ENCODE measurements at places on chromosomes 11 and 22.

- no peak for DNase-seq
Measured at GRCh38 chr22:39148727-39149535, 3.5 kb downstream of the CBX7 start.

DNA sequence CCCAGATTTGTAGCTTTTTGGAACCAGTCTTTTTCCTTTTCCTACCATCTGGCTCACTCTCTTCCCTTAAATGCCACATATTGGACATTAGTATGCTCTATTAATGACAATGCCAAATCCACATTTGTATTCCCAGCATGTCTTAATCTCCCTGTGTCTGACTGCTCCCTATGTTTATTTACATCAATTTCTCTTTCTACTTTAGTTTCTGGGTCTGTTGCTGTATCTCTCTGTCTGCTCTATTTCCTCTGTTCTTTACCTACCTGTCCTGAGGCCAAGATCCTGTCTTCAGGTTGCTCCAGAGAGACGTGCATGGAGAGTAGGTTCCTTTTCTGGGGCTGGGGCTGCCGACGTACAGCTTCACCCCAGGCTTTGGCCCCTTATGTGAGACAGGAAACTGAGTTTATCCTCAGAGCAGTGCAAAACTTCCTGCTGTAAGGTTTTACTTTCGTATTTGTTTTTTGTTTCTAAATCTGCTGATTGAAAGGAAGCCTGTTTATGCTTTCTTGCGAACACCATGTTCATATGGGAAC is 25.6 kb downstream of the OR2AG2 start:
- DNase-seq: no peak

DNA sequence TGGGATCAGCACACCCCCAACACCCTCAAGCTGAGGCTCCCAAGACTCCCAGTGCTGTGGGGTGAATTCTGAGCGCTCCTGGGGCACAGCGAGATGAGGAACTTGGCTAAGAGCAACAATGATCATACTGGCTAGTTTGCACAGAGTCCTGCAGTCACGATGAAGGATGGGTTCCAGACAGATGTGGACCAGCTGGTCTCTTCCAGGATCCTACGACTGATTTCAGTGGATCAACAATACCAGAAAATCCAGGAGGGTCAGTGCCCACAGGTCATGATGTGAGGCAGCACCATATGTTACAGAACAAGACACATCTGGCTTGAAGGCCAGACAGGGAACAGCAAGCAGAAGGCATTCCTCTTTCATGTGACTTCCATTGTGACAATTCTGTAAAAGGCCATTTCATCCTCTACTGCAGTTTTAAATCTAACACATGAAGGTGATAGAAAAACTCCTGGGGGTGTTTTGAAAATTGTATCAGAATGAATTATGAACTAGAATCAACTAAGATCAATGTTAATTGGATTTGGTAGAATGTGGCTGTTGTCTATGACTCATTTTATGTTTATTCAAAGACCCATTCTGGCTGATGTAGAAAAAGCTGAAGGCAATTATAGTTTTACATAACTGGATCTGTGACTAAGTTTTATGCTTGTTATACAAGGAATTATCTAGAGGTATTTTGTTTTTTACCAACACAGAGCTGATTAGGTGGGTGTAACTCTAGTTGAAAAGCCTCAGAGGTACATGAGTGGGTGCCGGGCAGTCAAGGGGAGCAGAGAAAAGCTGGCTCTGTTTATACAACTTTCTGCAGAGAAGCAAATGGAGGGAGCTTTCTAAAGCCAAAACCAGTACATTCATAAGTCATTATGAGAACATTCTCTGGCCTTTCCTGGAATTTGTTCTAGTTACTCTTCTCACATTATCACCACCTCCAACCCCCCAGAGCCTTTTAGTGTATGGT is 29.1 kb downstream of the OR52K1 start:
- no peak for DNase-seq

DNA sequence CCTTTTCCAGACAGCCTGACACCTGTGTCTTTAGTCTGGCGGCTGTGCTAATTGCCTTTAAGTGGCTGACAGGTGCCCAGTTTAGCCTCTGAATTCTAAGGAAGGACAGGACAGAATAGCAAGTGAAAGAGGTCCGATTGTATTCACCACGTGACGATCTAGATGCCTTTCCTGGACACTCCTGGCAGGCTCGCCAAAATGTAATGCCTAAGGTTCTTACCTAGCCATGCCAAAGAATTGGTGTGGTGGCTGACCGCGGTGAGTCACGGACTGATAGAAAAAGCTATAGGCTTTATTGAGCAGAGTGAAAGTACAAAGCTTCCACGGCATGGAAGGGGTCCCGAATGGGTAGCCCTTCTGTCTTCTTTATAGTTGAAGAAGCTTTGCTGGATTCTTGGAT is 26.7 kb downstream of the ANKRD42 start:
- no peak for DNase-seq

DNA sequence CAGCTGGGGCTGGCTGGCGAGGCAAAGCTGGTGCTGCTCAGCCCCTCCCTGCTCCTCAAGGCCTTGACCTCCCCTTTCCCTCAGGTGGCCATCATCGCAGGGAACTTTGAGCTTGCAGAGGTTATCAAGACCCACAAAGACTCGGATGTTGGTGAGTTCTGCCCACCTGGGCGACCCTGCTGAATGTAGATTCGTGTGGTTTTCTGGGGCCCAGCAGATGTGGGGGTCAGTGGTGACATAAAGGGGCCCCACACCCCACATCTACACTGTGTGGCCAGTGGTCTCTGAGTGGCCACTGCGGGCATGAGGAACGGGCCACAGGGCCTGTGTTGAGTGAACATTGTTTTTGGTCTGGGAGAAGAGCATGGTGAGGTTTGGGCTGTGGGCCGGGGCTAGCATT is 11.9 kb downstream of the SHANK3 start:
- no peak for DNase-seq

DNA sequence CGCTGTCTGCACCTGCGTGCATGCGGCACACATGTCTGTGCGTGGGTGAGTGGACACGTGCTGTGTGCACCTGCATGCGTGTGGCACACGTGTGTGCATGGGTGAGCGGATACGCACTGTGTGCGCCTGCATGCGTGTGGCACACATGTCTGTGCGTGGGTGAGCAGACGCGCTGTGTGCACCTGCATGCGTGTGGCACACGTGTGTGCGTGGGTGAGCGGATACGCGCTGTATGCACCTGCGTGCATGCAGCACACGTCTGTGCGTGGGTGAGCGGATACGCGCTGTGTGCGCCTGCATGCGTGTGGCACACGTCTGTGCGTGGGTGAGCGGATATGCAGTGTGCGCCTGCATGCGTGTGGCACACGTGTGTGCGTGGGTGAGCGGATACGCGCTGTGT is 27.1 kb upstream of the ACR start:
- no peak for DNase-seq

DNA sequence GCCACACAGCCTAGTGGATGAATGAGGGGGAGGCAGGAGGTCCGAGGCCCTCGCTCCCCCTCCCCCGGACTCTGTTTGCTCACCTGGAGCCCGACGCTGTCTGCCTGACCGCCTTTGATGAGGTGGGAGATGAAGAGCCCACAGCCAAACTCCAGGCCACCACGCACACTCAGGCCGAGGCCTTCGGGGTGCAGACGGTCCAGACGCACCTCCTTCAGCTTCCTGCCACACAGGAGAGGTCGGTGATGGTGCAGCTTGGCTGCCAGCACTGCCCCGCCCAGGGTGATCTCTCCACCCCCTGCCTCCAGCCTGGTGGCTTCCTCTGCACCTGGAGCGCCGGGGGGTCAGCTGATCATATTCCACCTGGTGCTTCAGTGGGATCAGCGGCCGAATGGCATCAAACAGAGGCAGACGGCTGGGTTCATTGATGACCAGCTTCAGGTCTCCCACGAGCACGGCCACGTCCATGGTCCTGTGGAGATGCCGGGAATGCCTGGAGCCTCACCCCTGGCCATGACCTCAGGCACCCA is 13.1 kb downstream of the USH1C start:
- no peak for DNase-seq

DNA sequence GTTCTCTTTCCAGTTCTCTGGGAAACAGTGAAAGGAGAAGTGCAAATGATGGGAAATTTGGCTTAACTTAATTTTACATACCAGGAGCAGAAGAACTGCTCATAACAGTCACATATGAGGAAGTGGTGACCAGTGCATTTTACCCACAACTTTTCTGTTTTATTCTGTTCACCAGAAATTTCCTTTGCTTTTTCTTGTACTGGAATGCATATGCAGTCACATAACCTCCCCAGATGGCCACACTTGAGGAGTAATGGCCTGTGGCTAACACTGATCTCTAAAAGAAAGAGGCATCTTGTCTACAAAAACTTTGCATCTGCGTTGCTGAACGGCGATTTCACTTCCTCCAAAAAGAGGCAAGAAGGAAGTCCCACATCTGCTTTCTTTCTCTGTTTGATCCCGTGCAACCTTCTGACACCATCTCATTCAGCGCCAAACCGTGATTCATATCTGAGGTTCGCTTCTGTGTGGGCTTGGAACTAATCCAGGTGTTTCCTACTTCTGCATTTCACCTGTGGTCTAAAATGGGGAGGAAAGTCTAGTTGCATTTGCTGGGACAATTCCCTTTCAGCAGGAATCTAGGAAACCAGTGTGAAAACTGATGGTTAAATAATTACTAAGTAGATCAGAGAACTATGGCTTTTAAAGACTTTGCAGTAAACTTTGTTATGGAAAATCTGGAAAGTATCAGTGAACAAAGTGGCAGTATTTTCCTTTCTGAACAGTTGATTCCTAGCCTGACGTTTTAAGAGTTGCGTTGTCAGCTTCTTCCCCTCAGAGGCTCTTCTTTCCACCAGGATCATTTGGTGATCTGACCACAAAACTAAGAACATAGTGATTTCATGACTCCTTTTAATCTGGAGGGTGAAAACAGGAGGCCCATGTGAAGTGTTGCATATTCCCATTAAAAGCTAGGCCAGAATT is 4.2 kb upstream of the MPEG1 start:
- DNase-seq: no peak

GRCh38 chr11:126971305-126971704 is 29.3 kb downstream of the KIRREL3 start:
- no peak for DNase-seq

Data from amniotic stem cell (primary cell).